ENCODE measurements at places on chromosomes 12 and 14. TPM values are rescaled to one million over a fixed set of nuclear protein-coding genes. Genes with fewer than 3 reads are reported as not detected.

Gene SIX6
- not detected for total RNA-seq

Gene TRPV4
- total RNA-seq, result not detected

Gene SETD1B
- total RNA-seq, result 24.0 TPM

DNA sequence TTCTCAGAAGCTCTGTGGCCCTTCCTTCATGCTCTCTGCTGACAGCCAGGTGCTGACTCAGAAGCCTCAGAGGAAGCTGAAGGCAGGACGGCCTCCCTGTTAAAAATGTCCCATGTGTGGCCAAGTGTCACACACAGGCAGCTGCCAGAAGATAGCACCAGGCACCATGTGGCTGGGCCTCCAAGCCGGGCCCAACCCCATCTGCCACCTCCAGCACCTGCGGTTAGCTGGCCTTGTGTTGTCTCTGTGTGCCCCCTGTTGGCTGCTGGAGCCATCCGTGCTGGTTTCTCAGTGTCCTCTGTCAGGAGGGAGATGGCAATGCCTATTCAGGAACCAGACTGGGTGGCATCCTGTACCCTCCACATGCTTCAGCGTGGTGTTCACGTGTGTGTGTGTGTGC lies 63.2 kb downstream of the TSPAN11 start:
- no peak for DNase-seq

- no peak for DNase-seq
These were observed 6.6 kb upstream of the PARP11 start for GRCh38 chr12:3879846-3880245.

GRCh38 chr14:100898935-100899883 lies 4.3 kb downstream of the RTL1 start:
- no peak for DNase-seq

DNA sequence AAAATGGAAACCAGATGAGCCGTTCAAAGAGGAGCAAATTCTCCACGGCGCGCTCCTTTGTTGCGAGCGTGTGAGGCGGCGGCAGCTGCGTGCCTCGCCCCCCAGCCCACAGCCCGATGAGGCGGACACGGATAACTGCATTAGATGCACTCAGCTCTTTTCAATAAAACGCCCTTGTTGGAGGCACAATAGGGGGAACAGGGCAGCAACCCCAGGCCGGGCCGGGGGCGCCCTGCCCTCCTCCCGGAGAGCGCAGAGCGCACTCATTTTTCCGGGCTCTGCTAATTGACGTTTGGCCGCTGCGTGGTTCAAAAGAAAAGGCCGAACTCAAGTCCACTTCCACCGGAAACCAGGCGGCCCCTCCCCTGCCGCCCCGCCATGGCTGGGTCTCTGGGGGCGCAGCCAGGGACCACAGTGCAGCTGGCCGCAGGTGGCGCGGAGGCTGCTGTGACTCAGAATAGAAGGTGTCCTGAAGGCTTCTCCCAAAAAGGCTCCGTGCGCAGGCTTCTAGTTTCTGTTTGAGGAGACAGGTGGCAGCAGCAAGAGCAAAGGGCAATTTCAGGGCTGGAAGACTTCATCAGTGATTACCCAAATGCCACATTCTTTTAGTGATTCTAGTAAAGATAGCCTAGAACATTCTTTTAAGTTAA lies 29.0 kb upstream of the SMOC1 start:
- no peak for DNase-seq

GRCh38 chr12:121196902-121197301 lies 13.0 kb upstream of the P2RX4 start:
- no peak for DNase-seq

DNA sequence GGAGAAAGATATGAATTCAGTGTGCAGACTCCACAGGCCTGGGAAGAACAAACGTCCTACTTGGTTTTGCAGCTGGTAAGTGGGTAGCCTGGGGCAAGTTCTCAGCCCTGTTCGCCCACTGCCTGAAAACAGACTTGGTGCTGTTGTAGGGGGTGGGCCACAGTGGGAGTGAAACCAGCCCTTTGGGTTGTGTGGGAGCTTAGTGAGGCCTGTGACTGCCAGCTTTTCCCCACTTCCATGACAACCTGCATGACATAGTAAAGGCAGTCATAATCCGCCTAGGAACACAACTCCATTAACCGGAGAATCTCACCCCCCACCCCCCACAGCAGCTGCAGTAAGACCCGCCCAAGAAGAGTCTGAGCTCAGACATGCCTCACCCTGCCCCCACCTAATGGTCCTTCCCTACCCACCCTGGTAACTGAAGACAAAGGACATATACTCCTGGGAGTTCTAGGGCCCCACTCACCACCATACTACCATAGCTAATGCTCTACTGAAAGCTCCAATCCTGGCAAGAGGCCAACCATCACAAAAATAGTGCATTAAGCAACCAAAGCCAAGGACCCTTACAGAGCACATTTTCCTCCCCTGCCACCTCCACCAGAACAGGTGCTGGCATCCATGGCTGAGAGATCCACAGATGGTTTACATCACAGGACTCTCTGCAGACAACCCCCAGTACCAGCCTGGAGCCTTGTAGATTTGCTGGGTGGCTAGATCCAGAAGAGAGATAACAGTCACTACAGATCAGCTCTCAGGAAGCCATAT lies 39.8 kb upstream of the LMNTD1 start:
- no peak for DNase-seq

DNA sequence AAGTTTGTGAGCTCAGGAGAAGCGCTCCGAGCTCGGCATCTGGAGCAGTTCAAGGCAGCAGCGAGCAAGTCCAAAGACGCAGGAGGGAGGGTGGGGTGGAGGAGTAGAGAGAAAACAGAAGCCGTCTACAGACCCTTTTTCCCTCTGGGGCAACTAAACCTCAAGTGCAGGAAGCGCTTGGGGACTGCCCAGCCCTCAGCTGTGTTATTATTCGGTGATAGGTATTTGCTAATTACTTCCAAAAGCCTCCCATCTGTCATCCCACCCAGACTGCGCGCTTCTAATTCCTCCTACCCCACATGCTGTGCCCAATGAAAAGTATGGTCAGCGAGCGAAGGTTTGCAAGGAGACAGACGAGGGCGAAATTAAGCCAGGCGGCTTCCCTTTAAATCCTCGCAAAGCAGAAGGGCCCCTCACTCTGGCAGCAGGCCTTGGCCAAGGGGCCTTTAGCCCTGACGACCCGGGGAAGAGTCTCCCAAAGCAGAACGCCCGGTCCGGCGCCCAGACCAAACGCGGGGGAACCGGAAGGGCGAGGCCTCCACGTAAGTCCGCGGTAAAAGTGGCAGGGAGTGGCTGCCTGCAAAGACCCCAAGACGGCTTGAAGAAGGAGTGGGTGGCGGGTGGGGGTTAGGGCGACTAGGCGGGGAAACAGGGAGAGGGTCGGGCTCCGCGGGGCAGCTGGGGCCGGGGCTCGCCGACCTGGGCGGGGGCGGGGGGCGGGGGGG lies 507 bp upstream of the CD9 start:
- DNase-seq, result no peak

DNA sequence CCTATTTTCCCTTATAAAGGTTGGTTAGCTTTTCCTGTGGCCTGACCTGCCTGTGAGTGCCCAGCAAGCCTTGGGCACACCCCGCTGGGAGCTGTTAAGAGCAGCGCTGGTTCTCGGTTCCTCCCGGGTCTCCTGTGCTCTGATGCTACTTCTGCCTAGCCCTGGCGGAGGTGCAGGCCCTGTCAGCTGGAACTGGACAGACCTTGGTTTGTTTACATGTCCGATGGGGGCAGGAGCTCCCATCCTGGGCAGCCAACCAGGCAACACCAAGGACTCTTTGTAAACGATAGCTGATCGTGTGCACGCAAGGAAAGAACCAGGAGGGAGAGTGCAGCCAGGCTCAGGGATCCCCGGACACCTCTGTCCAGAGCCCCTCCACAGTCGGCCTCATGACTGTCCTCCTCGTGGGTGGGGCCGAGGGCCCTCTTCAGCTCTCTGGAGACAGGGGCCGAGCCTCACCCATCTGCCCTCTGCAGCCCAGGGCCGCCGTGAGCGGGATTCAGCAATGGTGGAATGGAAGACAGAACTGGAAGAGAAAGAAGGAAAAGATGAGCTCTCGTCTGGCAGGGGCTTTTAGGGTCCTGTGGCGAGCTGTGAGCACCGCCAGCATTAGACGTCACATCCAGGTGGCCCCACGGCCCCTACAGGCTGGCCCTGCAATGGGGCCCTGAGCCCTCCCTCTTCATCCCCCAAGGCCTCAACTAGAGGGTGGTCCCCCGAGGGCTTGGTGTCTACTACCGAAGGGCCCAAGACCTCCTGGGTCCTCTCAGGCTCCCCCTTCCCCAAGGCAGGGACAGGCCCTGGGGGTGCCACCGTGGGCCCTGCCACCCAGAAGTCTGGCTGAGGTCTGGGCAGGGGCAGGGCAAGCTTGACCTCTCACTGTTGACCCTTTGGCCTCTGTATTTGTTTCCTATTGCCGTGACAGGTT lies 12.3 kb downstream of the TNFAIP2 start:
- DNase-seq, result no peak

GRCh38 chr14:24984846-24985589 lies 64.9 kb downstream of the STXBP6 start:
- no peak for DNase-seq

- DNase-seq, result no peak
These were observed 3.7 kb upstream of the USP15 start for GRCh38 chr12:62256408-62257096.

GRCh38 chr12:26573225-26573909 lies 259.6 kb downstream of the ITPR2 start:
- no peak for DNase-seq

DNA sequence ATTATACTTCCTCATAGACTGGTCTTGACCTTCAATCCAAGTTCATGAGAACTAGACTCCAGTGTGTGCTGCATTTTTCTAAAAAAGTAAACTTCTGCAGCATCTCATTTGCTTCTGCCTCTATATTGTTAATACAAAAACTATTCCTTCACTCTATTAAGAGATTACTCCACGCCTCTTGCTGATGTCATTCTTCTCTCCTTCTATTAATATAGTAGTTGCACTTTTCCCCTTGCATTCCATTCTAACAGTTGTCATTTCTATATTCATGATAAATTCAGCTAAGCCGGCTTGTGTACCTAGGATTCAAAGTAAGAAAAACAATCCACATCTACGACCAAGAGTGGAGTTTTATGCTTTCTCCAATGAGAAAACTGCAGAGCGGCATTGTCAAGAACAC lies 480.4 kb upstream of the NOVA1 start:
- DNase-seq, result no peak

DNA sequence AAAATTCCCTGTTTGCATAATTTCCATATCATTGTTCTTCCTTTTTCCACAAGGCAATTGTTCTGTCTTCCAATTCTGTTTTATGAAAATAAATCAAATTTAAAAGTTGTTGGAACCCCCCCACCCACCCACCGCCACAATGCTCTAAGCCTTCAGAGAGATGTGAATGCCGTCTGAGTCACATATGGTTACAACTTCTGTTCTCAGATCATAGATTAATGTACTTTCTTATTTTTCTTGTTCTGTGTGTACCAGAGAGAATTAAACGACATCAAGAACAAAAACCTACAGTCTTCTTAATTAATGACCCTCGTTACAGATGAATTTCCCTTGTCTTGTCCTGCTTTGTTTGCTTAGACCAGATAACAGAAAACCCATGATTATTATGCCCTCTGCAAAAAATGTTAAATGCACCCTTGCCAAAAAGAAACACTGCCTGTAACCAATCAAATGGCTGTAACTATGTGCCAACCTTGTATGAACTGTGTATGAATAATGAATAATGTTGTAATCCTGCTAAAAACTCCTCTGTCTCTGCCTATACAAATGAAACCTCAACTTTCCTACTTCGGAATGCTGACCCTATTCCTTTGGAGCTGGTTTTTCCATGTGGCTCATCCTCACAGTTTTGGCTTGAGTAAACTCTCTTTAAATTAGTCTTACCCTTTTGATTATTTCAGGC lies 14.0 kb downstream of the OR6S1 start:
- DNase-seq, result no peak

DNA sequence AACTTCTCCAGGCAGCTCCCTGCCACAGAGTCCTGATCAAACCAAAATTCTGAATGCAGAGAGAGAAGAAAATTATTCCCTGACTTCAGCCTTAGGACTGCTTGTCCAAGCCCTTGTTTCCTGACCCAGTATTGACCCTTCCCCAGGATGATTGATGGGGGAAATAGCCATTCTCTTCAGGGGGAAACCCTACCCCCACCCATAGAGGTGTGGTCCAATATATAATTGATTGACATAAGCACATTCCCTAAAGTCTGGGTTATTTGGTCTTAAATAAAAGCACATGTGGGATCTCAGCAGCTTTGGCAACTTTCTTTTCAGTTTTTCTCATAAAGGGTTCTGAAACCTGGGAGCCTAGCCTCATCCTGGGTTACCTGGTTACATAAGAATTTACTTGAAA lies 201.2 kb upstream of the DDHD1 start:
- DNase-seq, result no peak

- no peak for DNase-seq
These were observed 120.3 kb downstream of the CHST11 start for GRCh38 chr12:104576980-104577580.

GRCh38 chr12:11714626-11715025 lies 65.2 kb downstream of the ETV6 start:
- DNase-seq, result no peak

GRCh38 chr14:92633274-92633616 lies 115.2 kb downstream of the LGMN start:
- DNase-seq, result no peak

DNA sequence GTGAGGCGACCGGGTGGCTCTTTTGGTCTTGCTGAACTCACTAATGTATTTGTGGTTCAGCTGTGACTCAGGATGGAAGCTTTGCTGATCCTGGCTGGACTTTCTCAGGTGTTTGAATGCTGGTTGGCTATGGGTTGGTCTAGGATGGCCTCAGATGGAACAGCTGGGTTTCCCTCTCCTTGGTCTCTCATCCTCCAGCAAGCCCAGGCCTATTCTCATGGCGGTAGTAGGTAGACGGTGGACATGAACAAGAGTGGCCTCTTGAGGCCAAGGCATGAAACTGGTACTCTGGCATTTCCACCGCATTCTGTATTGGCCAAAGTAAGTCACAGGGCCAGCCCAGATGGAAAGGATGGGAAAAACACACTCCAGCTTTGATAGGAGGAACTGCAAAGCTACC lies 11.8 kb upstream of the POLR3B start:
- DNase-seq, result no peak

GRCh38 chr12:97940105-97940504 lies 477.5 kb downstream of the RMST start:
- no peak for DNase-seq

DNA sequence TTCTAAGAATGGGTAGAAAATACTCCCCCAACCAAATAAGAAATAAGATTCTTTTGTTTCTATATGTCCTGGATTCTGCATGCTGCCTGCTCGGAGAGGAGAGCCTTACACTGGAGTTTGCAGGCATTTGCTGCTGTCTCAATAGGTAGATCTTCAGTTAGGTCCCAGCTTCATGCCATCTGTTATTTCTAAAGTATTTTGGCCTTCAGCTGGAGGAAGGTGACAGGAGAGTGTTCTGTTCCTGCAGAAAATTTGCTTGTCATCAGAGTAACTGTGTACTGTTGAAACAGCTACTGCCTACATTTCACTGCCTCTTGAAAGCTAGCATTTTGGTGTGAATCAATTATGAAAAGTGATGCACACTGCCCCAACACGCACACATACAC lies 966.9 kb downstream of the NRXN3 start:
- DNase-seq, result no peak

Measured in activated T-helper 2 cell treated with anti-CD3 and anti-CD28 coated beads, Interferon-gamma antibody, Interleukin-2, Interleukin-4, amounts not matched to agents 10 μg/mL and 5 μg/mL and 100 μg/mL, durations not matched to agents 14 hours and 24 hours and 36 hours (primary cell).